ENCODE measurements at places on chromosomes 3 and 15.
A peak's percentile ranks its signal among the peaks of the same experiment; 100 is the strongest.

DNA sequence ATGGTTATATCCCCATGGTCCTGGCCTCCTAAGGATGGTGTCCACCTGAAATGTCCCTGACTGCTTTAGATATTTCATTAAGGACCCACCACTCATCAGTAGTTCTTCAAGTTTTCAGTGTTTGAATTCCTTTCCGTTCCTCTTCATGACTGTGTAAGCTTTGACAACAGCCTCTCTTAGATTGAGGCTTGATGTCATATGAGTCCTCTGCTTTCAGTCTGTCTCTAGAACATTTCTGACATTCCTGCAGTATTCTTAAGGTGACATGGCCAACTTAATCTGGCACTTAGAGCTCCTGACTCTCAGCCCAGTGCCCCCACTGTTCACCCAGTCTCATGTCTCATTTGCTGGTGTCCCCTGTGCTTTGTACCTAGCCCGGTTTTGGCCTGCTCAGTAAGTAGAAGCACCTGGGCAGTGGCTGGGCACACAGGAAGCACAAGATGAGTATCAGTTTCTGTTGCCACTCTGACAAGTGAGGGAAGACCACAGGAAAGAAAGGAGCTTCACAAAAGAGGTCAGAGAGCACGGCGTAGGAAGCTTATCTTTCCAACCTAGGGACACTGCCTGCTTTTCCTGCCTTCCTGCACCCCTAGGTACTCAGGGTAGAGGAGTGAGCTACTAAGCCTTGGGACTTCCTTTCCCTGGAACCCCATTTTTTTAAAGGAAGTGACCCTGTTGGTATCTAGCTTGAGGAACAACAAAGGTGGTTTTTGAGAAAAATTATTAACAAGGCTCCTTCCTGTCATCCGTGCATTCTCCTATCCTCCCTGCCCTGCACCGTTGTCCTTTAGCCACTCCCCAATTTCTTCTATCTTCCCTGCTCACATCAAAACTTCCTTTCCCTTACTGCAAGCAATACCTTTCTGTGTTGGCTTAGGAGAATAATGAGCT, 103.1 kb downstream of the KLHL25 start:
- DNase-seq, result peak; percentile 29

DNA sequence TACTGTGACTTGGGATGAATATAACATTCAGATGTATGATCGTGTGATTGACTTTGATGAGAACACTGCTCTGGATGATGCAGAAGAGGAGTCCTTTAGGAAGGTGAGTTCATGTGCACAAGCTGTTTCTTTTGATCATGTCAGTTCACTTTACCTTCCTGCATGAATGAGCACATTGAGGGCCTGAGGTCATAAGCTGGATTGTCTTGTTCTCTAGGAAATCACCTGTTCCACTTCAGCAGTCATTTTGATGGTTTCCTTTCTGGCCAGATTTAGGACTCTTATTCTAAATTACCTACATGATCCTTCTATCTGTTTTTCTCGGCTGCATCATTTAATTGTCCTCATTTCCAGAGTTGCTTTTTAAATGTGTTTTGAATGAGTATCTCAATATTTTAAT, 4.1 kb downstream of the RCN2 start:
- no peak for DNase-seq

- DNase-seq, result no peak
Measured at GRCh38 chr3:170961616-170962400, 53.4 kb upstream of the EIF5A2 start.

GRCh38 chr3:39211332-39212130, 19.1 kb upstream of the XIRP1 start:
- DNase-seq, result no peak

- DNase-seq, result no peak
Measured at GRCh38 chr3:55416331-55416821, 70.7 kb downstream of the WNT5A start.

- no peak for DNase-seq
Measured at GRCh38 chr3:62503516-62503915, 130.2 kb upstream of the FEZF2 start.

DNA sequence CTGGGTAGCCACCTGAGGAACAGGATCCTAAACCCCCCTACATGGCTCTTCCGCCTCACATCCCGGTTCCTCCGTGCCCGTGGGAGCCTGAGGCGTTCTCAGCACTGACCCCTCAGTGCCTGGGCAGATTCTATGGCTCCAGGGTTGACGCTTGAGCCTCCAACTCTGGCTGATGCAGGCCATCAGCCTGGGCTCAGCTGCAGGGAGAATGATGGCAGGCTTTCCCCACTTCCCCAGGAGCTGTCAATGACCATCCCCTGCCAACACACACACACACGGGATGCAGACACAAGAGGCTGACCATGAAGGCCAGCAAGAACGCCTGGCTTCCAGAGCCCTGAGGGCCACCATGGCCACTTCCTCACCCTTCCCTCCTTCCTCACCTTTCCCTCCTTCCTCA, 15.8 kb upstream of the IGDCC3 start:
- no peak for DNase-seq

GRCh38 chr3:61110576-61110975, 140.7 kb downstream of the FHIT start:
- no peak for DNase-seq

DNA sequence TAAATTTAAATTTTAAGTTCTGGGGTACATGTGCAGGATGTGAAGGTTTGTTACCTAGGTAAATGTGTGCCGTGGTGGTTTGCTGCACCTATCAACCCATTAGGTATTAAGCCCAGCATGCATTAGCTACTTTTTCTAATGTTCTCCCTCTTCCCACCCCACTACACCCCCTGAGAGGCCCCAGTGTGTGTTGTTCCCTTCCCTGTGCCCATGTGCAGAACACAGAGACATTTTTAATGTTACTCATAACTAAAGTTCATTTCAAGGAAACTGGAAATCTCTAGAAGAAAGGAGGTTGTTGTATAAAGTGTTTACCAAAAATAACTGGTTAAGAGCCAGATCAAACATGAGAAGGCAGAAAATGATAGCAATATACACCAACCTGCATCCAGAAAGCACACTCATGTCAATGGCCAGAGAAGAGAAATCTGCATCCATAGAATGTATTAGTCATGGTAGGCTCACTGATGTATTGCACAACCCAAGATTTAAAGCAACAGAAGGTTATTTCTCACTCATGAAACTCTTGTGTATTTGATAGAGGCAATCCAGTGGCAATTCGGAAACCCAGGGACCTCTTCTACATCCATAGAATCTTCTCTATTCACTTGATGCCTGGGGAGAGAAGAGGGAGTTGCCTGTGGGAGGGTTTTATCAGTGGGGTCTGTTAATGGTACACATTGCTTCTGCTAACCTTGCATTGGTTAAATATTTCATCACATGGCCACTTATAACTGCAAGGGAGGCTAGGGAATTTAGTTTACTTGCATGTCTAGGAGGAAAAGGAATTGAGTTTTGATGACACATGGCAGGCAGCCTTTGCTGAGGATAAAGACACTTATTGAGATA, 321.9 kb upstream of the RASGRP1 start:
- no peak for DNase-seq

DNA sequence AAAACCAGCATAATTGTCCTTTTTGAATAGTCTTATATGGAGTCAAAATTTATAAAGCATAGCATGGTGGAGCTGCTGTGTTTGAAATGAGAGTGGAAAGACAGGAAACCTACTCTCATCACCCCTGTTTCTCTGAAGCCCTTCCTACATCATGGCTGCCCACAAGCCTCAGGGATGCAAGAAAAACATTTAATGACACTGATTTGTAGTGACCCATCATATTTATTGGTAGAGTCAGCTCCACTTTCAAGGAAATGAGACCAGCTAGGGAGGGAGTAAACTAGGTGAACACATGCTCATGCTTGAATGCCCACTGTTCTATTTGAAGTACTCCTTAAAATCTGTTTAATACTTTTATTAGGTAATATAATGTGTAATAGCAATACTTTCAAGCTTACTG, 494.3 kb upstream of the KCNMB2 start:
- DNase-seq, result no peak

DNA sequence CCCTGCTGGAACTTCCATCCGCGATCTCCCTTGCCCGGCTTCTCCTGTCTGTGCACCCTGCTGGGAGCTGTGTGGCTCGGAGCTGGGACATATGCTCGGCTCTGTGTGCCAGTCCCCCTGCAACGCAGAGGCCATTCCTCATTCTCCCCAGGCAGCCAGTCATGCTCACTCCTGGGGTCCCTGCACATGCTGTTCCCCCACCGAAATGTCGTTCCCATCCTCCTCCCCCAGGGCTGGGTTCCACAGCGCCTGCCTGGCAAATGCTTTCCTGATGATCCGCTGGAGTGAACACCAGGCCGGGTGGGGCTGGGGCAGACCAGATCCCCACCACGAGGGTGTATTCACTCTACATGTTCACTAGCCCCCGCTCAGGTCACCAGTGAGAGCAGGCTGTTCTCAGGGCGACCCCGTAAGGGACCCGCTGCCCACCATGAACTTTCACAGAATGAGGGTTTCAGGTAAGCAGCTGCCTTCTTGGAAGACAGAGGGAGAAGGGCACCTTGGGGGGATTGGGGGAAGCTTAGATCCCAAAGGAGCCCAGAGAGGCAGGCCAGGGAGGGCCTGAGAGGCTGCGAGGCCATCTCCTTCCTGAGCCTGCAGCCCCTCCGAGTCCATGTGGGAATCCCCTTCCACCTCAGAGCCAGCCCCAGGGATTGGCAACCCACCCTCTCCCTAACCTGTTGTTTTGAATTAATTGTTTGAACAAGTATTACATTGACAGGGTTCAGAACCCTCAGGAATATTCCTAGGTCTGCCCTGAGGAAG, 88.7 kb upstream of the IQSEC1 start:
- no peak for DNase-seq

DNA sequence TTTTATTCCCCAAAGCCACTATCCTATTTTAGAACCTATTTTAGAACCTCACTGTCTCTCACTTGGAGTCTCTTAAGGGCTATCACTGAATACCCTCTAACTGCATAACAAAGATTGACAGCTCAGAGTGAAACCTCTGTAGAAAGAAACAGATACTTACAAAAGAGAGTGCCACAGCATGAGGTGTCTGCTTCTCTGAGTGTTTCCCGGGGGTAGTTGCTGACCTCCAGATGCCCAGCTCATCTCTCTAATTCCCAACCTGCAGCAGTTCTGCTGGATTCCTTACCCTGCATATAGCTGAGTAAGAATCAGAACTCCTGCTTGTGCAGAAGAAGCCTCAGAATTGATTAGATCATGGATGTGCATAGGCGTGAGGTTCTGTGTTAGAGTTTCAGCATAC, 34.5 kb downstream of the P3H2 start:
- DNase-seq, result no peak

GRCh38 chr3:147351301-147351700, 55.0 kb downstream of the ZIC4 start:
- no peak for DNase-seq

DNA sequence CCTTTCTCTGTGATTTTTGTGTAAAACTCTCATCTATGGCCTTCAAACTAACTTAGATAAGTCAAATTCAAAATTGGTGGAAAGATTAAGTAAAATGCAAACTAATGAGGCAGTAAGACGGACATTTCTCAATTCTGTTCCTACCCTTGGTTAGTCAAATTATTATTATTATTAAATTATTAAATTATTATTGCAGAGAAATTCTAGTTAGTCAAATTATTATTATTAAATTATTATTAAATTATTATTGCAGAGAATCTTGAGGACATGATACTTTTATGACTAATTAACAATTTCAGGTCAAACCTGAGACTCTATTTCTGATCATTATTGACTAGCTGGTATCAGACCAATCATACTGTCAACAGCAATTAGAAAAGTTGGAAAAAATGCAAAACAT, 845.0 kb upstream of the NECTIN3 start:
- no peak for DNase-seq

GRCh38 chr3:139491027-139491700, 14.8 kb upstream of the RBP2 start:
- no peak for DNase-seq

- no peak for DNase-seq
Measured at GRCh38 chr3:150811984-150812383, 49.0 kb upstream of the SIAH2 start.

DNA sequence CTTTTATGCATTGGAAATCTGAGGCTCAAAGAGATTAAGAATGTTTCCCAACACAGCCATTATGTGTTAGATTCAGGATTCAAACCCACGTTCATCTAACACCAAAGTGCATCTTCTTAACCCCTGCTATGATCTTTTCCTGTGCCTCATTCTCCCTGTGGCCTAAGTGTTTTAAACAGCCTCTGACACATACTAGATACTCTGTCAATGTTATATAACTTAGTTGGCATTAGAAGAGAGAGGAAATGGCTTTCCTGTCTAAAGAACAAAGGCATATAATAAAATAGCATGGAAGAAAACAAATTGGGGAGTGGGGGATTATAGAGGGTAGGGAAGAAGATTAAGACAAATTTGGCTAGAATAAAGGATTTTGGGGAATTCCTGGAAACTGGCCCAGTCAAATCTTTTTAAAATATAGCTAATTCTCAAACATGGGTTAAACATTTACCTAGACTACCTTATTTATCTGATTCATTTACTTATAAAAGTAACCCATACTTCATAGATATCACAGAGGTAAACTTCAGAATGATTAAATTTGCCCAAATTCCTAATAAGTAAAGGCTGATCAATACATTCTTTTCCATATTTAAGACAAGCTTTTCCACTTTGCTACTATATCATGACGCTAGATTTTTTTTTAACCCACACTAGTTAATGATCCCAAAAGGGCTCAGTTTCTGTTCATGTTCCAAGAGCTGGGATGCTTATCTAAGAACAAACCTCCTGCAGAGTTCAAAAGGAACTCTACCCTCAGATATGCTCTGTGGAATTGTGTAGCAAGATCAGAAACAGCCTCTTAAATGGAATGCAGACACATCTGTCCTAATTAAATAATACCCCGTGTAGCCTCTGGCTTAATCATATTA, 122.9 kb upstream of the PTPRG start:
- no peak for DNase-seq

GRCh38 chr15:86178845-86179244, 99.2 kb downstream of the AGBL1 start:
- no peak for DNase-seq

DNA sequence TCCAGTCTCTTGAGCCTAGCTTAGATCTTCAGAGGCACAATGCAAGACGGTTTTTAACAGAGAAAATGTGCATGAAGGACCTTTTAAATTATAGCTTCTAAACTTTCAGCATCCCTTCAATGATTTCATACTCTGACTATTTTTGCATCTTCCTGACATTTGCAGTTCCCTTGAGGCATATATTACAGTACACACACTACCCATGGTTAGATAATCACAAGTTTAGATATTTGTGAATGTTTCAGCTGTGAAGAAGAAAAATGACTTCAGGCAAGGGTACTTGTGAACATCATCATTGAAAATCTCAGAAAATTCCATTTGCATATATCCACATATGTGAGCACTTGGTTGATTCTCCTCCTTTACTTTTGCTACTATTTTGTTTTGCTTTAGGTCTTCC, 341.5 kb downstream of the ROBO2 start:
- no peak for DNase-seq

GRCh38 chr15:67103432-67103831, 38.0 kb downstream of the SMAD3 start:
- no peak for DNase-seq

DNA sequence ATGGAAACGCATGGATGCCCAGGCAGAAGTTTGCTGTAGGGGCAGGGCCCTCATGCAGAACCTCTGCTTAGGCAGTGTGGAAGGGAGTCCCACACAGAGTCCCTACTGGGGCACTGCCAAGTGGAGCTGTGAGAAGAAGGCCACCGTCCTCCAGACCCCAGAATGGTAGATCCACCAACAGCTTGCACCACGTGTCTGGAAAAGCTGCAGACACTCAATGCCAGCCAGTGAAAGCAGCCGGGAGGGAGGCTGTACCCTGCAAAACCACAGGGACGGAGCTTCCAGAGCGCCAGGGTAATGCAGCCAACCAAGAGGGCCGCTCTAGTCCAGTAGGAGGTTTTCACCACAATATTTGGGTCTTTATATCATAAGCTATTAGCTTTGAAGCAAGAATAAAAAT, 97.1 kb upstream of the IQSEC1 start:
- DNase-seq, result no peak

- DNase-seq, result no peak
Measured at GRCh38 chr15:70271422-70272088, 173.8 kb upstream of the TLE3 start.

Measured in CD4-positive, alpha-beta T cell treated with Interleukin-6 for 4 hours (primary cell).